ENCODE measurements at places on chromosomes 1 and 21. TPM values are rescaled to one million over a fixed set of nuclear protein-coding genes. Genes with fewer than 3 reads are reported as not detected.

The RYR2 gene
- total RNA-seq = 0.03 TPM

The CACNA1S gene
- not detected for total RNA-seq

The EXTL1 gene
- total RNA-seq = not detected

The LCE7A gene
- total RNA-seq = not detected

The OR14C36 gene
- not detected for total RNA-seq

The TAL1 gene
- not detected for total RNA-seq

The RIMKLA gene
- total RNA-seq = 0.36 TPM

The FNDC10 gene
- total RNA-seq = 8.6 TPM

The SYTL1 gene
- 0.63 TPM for total RNA-seq

The AKR1A1 gene
- 75.7 TPM for total RNA-seq

The CAMK1G gene
- total RNA-seq = 0.60 TPM

The CCDC27 gene
- not detected for total RNA-seq

The KRTAP19-1 gene
- total RNA-seq = not detected

The PPIAL4G gene
- not detected for total RNA-seq

The ENAH gene
- 105 TPM for total RNA-seq

The PCAT6 gene
- total RNA-seq = 3.5 TPM

The LCE6A gene
- not detected for total RNA-seq

The BCL2L15 gene
- 0.73 TPM for total RNA-seq

The TRAF5 gene
- 7.5 TPM for total RNA-seq

The NR1I3 gene
- total RNA-seq = not detected

The PTPN22 gene
- not detected for total RNA-seq

The C1orf185 gene
- not detected for total RNA-seq

The AMY2A gene
- total RNA-seq = not detected

The ZBTB8B gene
- total RNA-seq = 0.01 TPM

The BARHL2 gene
- not detected for total RNA-seq

The RPE65 gene
- not detected for total RNA-seq

The GBP5 gene
- total RNA-seq = not detected

The TRIM67 gene
- 0.17 TPM for total RNA-seq

The RGSL1 gene
- total RNA-seq = not detected

The KIF14 gene
- total RNA-seq = 8.2 TPM

The TEKT2 gene
- total RNA-seq = not detected

The GCSAML gene
- not detected for total RNA-seq

The CYP4X1 gene
- total RNA-seq = not detected

The TAS1R1 gene
- not detected for total RNA-seq

The CFAP57 gene
- 0.20 TPM for total RNA-seq

The ATP1A2 gene
- 0.17 TPM for total RNA-seq

The NTNG1 gene
- total RNA-seq = not detected

The SERINC2 gene
- 29.7 TPM for total RNA-seq

The BACE2 gene
- total RNA-seq = 20.2 TPM

The WNT2B gene
- total RNA-seq = 0.20 TPM

The CDK18 gene
- total RNA-seq = 0.76 TPM

The RNASEL gene
- 2.0 TPM for total RNA-seq

The GUCA2A gene
- total RNA-seq = not detected

The PDPN gene
- not detected for total RNA-seq

The ACTL8 gene
- total RNA-seq = 1.7 TPM

The SPATA46 gene
- total RNA-seq = not detected

The FOXD3 gene
- 1.0 TPM for total RNA-seq

The DRAM2 gene
- 20.4 TPM for total RNA-seq

The RSPH1 gene
- 0.66 TPM for total RNA-seq

The NTMT2 gene
- not detected for total RNA-seq

The RAP1GAP gene
- 10.5 TPM for total RNA-seq

The IFI16 gene
- total RNA-seq = 3.0 TPM

The TMCO4 gene
- 7.2 TPM for total RNA-seq

The LRRC53 gene
- not detected for total RNA-seq

The NOS1AP gene
- total RNA-seq = 0.53 TPM

The HPDL gene
- 3.8 TPM for total RNA-seq

The SELENBP1 gene
- total RNA-seq = 7.7 TPM

Measured in A549 treated with AZD2906 at 1 μM for 4 hours (cell line).